COLO829 (cell line): ENCODE measurements at places on chromosomes 6 and 20.
A peak's percentile ranks its signal among the peaks of the same experiment; 100 is the strongest.

- no peak for DNase-seq
Measured at GRCh38 chr20:57198132-57199072, 68.0 kb downstream of the BMP7 start.

DNA sequence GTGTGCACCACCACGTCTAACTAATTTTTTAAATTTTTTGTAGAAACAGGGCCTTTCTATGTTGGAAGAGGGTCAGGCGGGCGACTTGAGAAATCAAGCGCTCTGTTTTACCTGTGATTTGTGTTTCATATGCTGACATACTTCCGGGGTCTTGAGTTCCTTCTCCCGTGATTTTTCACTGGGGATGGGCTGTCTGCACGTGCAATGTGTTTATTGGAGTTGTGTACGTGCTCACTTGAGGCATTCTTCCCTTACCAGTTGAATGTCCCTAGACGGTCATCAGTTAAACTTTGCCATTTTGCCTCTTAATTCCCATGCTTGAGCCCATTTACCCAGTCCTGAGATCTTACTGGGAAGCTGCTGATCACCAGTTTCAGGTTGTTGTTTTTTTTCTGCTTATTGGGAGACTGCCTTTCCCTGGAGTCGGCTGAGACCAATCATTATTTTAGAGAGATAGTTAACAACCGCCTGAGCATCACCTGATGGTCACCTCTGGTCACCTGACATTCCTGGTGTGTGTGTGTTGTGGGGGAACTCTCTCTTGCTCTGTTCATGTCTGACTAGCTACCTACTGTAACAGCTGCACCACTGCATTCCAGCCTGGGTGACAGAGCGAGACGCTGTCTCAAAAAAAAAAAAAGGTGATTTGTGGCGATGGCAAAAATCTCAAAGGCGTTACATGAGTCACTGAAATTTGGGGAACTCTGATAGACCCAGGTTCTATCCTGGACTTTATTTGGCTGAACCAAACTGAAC is 34.8 kb upstream of the NCOA3 start:
- no peak for DNase-seq

DNA sequence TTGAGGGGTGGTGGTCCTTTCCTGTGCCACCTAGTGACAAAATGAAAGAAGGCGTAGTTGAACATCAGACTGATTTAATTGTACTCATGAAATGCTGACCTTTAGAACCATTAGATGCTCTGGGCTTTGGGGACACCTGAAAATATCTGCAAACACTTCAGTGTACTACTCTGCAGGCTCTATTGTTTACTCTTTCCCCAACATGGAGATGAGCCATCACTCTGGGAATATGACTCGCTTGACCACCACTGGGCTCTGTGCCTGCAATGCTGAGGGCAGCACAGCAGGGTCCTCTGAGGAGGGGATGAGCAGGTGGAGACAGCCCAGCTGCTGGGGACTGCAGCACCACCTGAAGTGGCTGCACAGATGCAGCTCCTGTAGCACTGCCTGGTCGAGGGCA is 74.8 kb upstream of the SLC24A3 start:
- DNase-seq: no peak

- no peak for DNase-seq
Measured at GRCh38 chr20:8646033-8646441, 422.9 kb upstream of the PLCB4 start.

- no peak for DNase-seq
Measured at GRCh38 chr20:43936104-43936770, 21.6 kb downstream of the TOX2 start.

DNA sequence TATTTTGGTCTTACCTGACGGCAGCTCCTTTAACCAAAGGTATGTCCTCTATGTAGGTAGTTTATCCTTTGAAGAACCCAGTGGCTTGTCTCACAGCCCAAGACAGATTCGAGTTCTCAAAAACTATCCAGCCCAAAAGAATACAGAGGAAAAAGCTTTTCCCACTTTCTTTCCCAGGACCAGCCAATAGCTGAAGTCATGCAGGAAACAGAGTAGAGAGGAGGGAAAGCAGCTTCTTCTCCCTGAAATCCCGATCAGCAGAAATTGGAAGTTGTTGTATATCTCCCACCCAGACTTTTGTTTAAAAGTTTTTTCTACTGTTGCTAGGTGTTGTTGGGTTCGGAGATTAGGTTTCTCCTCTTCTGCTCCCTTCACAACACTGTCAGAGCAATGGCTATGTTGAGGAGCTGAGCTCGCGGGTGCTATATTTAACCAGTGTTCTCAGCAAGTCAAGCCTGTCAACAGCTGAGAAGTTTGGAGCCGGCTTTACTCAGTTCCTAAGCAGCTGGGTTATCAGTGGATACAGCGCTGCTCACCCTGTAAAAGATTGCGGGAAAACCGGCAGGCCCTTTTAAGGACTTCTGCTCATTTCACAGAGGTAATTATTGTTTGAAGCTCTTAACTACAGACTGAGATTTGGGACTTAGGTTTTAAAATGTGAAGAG is at the start of gene FILIP1:
Gene FILIP1, minus strand, starts transcription at position 401 of the 665 bp plus-strand sequence. CDS start 78,828 bp downstream, outside the sequence.
- DNase-seq: no peak

DNA sequence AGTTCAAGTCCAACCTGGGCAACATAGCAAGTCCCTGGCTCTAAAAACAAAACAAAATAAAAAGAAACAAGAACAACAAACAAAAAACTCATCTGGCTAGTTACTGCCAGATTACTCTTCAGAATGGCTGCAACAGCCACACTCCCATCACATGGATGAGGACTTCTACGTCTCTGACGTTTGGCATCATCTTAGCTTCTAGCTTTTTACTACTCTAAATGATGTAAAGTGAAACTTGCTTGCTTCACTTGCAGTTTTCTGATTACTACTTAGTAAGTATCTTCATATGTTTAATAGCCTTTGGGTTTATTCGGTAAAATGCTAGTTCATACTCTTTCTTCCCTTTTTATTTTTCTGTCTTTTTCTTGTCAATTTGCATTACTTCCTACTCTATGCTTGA is 161.1 kb upstream of the CARMIL1 start:
- no peak for DNase-seq

DNA sequence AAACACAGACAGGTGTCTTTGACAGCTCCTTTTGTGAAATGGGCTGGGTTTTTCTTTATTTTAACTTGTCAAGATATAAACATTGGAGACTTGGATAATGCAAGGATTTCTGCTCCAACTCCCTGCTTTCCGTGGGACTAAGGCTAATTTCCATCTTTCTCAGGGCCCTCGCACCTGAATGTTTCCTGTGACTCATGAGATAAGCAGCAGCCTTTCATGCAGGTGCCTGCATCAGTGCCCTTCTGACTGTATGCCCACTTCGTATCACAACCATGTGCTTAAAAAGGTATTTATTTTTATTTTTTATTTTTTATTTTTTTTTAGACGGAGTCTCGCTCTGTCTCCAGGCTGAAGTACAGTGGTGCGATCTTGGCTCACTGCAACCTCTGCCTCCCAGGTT is 736.1 kb downstream of the DOK5 start:
- no peak for DNase-seq

DNA sequence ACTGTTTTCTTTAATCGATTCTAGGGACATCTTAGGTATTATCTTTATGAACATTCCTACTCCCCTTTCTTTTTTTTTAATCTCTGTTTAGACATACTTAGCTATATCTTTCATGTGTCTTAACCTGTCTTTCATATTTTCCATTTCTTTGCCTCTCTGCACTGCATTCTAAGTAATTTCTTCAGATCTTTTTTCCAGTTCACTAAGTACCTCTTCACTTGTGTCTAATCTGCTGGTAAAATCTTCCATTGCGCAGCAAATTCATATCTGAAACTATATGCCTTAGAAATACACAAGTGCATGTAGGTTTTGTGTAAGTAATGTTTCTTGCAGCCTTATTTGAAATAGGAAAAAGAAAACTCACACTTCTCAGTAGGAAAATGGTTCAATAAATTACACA is 165.4 kb upstream of the BTBD3 start:
- DNase-seq: no peak

DNA sequence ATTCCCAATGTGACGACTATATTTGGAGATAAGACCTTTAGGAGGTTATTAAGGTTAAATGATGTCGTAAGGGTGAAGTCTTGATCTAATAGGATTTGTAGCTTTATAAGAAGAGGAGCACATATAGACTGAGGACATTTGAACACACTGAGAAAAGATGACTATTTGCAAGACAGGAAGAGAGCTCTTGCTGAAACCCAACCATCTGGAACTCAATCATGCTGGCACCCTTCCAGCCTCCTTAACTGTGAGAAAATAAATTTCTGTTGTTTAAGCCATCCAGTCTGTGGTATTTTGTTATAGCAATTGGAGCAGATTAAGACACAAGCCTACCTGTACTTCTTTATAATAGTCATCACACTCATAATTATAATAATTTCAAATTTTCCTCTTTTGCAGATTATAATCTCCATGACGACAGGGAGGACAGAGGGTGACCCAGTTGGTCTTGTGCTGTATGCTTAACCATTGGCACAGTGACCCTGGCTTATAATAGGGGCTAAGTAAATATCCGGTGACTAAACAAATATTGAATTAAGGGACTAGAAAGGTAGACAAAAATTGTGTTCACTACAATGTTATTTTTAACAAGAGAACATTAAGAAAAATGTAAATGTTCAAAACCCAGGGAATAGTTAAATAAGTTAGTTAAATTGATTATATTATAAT is 206.4 kb upstream of the HDDC2 start:
- DNase-seq: no peak

GRCh38 chr6:74939721-74940620 is 265.9 kb downstream of the COL12A1 start:
- no peak for DNase-seq

DNA sequence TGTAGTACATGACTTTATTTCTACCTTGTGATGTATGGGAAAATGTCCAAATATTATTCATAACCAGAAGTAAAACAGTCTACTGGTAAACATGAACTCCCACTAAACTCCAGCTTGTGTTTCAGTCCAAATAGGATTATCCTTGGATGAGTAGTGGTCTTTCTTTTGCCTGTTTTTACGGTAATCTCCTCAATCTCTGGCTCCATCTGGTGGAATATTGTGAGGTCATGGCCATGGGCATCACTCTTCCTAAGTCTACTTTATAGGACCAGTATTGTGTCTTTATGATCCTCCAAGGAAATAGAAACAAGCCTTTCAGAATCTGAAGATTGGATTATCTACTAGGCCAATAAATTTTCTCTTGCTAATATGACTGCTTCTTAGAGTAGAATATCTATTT is 505.0 kb downstream of the BMP2 start:
- DNase-seq: no peak

- no peak for DNase-seq
Measured at GRCh38 chr6:16654701-16655100, 106.6 kb downstream of the ATXN1 start.

DNA sequence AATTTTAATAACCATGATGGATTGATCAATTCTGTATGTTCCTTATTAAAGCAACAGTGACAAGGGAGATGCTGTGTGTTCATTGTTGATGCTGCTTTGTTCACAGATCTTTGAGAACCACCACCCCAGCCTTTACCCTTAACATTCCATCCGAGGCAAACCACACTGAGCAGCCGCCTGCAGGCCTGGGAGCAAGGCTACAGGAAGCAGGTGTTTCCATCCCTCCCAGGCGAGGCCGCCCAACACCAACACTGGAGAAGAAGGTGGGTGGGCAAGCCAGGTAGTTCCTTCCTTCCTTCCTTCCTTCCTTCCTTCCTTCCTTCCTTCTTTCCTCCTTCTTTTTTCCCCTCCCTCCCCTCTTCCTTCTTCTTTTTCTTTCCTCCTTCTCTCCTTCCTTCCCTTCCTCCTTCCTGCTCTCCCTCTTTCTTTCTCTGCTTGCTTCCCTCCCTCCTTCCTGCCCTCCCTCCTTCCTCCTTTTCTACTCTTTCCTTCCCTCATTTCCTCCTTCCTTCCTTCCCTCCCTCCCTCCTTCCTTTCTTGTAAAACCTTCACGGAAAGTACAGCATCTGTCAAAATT is 13.7 kb downstream of the TTLL2 start:
- no peak for DNase-seq

GRCh38 chr6:31776989-31777666 is at the start of gene VWA7:
TSS of gene VWA7 (minus strand) at chr6:31777328. CDS start at chr6:31776779, 549 bp downstream.
- DNase-seq: peak; percentile 59

DNA sequence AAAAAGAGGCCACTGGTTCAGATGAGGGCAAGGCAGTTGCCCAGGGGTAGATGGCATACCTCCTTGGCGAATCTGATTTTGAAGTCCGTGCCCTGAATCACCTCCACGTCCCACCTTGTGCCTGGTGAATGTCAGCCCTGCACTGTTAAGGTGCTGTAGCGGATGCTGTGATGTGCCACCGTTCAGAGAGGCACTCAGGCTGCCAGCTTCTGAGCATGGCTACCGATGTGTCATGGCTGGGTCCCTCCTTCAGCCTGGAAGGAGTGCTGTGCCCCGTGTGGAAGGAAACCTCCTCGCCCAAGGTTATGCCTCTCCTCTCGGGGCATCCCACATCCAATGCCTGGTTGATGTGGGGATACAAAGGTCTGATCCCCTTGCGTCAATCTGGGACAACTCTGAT is 43.6 kb downstream of the UST start:
- no peak for DNase-seq

GRCh38 chr6:97440590-97441176 is 157.7 kb upstream of the MMS22L start:
- DNase-seq: peak; percentile 25

DNA sequence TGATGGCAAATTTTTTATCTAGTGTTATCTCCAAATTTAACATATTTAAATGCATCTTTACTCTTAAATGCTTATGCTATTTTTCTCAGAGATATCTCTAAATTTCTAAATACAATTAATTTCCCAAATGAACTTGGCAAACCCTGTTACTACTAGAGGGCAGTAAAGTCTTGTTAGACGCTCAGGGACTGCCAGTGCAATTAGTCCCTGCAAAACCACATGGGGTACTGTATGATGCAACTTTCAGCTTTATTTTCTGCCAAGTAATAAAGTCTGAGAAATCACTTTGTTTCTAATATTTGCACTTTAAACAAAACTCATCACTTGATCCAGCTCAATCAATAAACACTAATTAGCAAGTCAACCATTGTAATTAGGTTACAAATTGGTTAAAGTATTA is 76.0 kb upstream of the ADGRB3 start:
- DNase-seq: no peak

DNA sequence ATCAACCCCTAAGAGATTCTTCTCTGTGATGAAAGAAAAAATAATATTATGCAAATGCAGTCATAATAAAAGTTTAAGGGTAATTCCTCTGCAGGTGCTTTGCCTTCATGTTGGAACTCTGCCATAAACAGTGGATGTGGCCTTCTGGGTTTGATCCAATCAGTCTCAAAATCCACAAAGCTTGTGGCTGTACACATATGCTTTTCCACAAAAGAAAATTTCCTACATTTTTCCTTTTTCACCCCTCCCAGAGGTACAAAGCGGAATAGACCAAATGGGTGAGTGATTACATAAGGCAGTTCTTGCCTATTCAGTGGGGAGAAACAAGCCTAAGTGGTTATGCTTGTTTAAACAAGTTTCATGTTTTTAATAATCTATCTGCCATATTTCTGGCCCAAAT is 16.7 kb downstream of the CALHM5 start:
- DNase-seq: no peak
